ENCODE measurements at places on chromosomes 1 and 21.

GRCh38 chr1:164587617-164588501 is 28.9 kb downstream of the PBX1 start:
- DNase-seq = no peak

DNA sequence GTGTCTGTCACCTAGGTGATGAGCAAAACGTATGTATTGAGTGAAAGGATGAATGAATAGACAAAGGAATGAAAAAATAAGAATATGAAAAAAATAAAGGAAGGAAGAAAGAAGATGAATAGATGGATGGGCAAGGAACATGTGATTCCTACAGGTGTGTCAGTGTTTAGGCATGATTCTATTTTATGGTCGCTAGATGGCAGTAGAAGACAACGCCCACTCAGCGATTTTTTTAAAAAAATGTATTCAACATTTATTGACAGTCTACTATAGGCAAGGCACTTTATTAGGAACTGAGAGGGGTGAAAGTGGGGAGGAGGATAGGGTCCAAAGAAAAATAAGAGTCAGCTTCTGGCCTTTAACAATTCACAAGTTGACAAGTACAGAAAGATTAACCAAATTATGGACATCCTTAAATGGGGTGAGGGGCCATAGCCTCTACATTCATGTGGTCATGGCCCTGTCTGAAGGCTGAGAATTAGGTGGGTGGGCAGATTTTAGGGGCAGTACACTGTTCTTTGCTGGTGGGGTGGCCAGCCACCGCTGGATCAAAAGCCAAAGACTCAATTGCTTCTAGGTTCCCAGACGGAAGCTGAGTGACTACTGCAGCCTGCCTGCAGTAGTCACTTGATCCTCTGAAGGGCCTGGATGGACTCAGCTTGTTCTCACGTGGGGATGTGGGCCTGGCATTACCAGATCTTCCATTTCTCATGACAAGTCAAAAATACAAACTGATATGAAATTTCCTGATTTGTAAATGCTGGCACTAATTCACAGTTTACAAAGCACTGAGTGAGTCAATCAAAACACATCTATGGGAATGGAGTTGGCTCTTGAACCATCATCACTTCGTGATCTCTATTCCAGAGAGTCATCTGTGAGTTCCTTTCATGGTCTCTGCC is 83.9 kb downstream of the FASLG start:
- DNase-seq = no peak

- no peak for DNase-seq
Measured at GRCh38 chr1:161710560-161710959, 3.5 kb downstream of the FCRLA start.

DNA sequence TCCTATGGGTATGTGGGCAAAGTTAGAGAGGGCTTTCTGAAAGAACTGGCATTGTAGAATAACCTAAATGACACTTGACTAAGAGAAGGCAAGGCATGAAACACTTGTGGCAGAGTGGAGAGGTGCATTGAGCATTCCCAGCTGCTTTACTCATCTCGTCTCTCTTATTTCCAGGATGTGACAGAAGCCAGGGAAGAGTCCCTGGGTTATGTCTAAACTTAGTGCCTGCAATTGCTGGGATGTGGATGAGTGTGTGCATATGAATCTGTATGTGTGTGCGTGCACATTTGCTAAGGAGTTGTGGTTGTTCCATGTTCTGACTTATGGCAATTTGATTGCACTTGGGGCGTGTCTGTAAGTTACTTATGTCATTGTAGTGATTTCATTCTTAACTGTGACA is 1326.5 kb upstream of the B3GALT2 start:
- no peak for DNase-seq

DNA sequence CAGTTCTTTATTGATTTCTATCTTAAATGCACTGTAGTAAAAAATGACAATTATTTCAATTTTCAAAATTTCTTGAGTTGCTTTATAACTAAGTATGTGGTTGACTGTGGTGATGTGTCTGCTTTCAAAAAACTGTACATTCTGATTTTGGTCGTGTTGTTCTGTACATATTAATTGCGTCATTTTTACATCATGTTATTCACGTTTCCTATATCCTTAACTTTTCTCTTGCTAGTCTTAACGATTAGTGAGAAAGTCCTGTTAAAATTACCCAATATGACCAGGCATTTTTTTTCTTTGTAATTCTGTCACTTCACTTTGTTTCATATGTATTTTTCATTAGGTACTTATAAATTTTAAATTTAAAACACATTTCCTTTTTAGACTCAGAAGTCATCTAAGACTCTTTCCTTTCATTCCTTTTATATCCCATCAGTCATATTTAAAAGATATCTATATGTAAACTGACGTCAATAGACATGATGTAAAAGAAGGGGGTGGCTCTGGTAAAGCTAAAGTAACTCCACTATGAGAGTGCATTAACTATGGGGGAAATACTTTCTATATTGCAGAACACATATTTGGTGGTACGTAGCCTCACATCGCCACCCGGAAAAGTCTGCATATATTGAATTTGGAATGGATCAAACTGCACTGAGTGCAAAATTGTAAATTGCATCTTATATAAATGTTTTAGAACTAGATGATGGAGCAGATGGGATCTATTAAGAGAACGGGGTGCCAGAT is 1.1 kb upstream of the COA6 start:
- DNase-seq = no peak

DNA sequence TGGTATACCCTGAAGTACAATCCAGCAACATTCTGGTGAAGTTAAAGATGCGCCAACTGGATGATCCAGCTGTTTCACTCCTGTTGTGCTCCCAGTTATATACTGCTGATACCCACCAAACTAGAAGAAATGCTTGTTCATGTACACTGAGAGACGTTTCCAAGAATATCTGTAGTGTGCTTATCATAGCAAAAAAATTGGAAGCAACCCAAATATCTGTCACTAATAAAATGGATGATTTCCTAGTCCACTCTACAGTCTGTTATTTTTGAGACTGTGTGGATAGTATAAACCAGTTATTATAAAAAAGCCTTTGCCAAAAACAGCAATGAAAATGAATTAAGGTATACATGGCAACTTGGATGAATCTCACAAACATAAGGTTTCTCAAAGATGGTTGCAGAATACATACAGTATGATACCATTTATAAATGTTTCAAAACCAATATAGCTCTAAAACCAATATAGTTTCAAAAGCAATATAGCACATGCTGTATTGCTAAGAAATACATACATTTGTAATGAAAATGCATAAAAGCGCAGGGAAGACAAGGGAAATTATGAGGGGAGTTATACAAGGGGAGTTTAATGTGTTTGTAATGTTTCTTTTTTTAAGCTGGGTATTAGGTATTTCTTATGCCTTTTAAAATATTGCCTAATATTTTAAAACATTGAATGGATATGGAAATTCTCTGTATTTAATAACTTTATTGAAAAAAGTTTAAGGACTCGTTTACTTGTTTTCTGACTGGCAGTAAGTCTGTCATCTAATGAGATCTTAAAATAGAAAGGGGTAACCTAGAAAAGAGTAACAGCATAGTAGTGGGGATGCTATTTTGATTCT is 36.5 kb downstream of the GPSM2 start:
- no peak for DNase-seq

DNA sequence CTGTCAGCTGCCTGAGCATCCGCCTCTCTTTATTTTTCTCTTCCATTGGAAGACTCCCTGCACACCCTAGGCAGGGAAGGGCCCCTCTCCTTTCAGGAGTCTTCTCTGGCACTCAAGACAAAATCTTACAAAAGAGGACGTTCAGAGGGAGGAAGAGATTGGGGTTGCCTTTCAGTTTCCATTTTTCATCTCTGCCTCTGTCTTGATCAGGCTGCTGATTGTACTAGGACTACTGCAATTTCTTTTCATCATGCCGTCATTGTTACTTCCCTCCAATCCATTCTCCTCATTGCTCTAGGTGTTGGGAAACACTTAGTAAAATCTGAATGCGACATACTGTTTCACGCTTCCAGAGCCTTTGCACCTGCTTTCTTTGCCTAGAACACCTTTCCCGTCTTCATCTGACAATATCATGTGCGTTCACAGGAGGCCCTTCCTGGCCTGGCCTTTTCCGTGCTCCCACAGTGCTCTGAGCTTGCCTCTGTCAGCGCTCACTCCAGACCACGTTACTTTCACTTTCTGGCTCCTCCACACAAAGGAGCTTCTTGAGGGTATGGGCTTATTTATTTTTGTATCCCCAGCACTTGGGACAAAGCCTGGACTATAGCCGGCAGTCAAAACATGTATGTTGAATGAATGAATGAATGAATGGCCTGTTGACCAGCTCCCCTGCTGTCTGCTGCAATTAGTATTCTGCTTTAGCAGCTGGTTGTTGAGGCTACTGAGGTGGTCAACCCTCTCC is 10.9 kb downstream of the LRRC71 start:
- no peak for DNase-seq

GRCh38 chr1:165858967-165859845 is 31.8 kb downstream of the UCK2 start:
- no peak for DNase-seq

GRCh38 chr1:20716232-20716631 is 1.6 kb downstream of the KIF17 start:
- DNase-seq = no peak

- no peak for DNase-seq
Measured at GRCh38 chr1:64898107-64898861, 68.1 kb downstream of the JAK1 start.
